ENCODE measurements at places on chromosomes 4 and X.

DNA sequence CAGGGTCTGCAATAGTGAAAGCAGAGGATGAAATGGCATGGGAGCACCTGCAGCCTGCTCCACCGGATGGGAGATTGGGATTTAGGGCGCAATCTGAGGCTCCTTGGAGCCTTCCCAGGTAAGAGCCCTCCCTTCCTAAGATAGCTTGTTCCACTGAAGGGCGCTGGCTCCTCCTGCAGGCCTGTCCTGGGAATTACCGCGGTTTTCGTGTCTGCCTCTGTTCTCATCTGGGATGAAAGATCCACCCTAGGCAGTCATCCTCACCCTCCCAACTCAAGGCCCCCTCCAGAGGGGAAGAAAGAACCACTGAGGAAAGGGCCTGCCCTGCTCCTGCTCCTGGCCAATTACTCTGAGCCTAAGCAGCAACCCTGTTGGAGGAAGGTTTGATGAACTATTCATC is 547.5 kb downstream of the SMARCA1 start:
- no peak for DNase-seq

DNA sequence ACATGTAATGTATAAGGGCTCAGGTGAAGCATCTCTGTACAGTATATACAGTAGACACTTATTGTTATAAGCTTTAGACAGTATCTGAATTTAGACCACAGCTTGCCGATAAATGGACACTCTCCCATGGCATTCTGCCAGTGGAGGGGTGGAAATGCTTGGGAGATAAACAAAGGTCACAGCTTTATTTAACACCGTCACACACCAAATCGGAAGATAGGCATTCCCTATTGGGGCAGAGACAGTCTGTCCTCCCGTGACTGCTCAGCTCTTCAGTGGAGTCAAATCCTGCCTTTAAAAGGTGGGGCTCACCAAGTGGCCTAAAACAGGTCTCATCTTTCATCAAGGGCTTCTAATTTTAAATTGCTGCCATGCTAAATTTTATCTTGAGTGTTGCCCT is 178.8 kb downstream of the CAMK2D start:
- no peak for DNase-seq

DNA sequence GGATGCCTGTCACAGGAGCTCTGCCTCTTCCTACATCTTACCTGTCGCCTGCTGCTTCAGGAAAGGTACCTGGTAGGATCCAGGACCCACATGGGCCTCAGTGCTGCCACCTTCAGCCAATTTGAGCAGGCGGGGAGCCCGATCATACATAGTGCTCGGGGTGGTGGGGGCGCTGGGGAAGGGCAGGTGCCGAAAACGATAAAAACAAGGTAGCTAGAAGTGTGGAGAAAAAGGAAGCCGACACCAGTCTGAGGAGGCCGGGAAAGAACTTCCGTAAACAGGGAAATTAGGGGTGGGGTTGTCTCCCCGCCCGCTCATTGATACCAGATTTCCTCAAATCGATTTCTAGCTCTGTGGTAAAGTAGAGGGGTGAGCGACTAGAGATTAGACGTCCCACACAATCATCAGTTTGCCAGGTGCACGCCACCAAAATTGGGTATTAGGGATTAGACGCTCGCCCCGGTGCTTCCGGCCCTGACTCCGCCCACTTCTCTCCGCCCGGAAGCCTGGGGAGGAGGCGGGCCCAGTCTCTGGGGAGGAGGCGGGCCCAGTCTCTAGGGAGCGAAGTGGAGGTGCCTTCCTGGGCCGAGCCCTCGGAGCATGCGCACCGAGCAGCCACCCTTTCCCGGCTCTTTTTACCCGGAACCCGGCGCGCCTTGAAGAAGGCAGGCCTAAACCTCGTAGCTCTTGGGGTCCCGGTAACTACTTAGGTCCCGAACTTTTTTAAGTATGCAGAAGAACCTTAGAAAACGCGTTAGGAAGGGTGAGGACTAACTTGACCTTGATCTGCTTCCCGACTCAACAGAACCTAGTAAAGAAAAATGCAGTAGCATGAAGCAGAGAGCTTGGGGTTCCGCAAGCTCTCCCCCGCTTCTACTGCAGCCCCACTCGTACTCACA is at the start of gene STPG2:
STPG2 (minus strand) TSS at position 476 of the 899 bp plus-strand sequence.
- peak; percentile 90 for DNase-seq

DNA sequence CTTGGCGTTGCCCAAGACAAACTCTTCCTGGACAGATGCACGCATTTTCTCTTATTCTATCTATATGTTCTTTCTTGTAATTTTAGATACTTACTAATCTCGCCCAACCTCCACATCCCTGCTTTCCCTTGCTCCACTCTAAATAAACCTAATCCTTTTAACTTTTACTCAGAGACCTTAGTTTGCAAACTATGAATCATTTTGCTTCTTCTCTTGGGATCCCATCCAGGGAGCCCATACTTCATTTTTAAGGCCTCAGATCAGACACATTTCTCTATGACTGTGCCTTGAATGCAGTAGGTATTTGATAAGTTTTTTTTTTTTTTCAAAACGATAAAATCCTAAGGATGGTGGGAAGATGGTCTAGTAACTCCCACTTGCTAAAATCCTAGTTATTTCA is 353.8 kb upstream of the HAND2 start:
- DNase-seq, result no peak

DNA sequence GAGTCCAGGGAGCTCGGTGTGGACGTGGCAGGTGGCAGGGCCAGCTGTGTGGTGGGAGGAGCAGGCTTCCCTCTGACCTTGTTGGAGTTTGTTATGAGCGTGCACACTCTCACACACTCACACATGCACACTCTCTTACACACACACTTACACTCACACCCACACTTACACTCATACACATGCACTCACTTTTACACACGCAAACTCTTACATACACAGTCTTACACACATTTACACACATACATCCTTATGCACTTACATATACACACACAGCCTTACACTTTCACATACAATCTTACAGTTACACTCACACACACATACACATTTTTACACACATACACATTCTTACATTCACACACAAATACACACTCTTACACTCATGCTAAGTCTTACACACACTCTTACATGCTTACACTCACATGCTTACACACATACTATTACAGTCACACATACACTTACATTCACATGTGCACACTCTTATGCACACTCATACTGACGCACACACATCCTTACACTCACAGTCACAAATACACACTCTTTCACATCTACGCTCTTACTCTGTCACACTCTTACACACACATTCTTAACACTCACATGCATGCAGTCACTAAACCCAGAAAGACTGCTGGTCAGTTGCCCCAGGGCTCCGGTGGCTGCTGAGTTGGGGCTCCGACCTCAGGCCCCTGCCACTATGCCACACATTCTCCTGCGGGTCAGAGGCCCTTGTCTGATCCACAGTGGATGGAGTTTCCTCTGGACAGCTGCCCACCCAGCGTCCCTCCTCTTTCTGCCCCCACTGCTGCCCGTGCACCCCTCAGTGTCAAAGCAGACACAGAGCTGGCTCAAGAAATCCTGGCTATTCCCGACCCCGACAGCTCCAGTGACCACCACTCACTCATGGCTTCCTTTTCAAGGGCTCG is 95.8 kb downstream of the ADRA2C start:
- DNase-seq, result no peak

GRCh38 chr4:168852387-168852786 is 157.7 kb downstream of the CBR4 start:
- no peak for DNase-seq

GRCh38 chr4:141309874-141310273 is 89.2 kb downstream of the ZNF330 start:
- no peak for DNase-seq

- no peak for DNase-seq
Observed at GRCh38 chr4:41480896-41481311, 57.1 kb upstream of the LIMCH1 start.

DNA sequence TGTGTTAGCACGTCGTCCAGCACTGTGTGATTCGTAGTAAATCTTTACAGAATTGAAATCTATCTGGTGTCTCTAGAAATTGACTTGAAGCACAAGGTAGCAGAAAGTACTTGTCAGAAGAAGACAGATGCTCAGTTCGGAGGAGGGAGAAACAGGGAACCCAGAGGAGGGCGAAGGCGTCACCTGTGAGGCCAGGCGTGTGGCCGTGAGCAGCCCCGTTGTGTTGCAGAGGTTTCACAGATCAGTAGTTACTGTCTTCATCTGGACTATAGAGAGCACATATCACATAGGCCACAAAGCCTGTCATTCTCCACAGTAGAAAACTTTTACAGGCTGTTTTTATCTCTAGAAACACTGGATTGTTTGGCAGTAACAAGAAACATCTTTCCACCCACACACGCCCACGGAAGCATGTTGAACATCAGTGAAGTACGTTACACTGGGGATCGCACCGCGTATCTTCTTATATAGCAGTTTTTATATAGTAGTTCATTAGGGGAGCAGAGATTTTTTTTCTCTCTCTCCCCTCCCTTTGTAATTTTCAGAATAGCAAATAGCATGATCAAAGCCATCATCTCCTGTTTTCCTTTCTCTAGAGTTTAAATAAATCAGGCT is 48.1 kb upstream of the TLR3 start:
- no peak for DNase-seq

GRCh38 chr4:22573641-22574040 is 57.8 kb upstream of the ADGRA3 start:
- no peak for DNase-seq

Data from NCI-H2227 treated with DMSO at 0.1 percent for 48 hours (cell line).